ENCODE measurements at places on chromosomes 11 and 22.

- peak; percentile 96 for DNase-seq
Measured at GRCh38 chr11:3841426-3842350, 929 bp upstream of the RHOG start.

- no peak for DNase-seq
Measured at GRCh38 chr22:20465759-20466077, 28.1 kb upstream of the SCARF2 start.

GRCh38 chr22:28344918-28345703 lies 334.5 kb downstream of the TTC28 start:
- DNase-seq, result no peak

- no peak for DNase-seq
Measured at GRCh38 chr22:46237453-46238124, 12.5 kb downstream of the CDPF1 start.

DNA sequence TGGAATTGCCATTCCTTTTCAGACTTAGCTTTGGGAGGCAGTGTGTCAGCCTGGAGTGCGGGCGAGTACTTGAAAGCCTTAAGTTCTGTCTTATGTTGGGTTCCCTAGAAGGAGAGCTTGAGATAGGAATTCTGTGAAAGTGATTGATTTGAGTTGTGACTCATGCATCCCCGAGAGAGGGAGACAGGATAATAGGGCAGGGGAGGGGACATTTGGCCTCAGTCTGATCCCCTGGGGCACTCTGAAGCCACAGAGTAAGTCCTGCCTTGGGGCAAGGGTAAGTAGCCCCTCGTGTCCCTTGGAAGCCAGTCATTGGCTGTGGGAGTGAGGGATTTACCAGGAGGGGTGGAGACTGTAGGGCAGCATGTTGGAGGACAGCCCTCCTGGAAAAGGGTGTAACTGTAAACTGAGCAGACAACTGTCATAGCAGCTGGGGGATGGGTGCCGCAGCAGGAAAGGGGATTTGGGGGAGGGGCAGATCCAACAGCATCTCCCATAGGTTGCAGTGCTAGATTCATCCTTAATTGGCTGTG lies 44.0 kb downstream of the KIAA1671 start:
- no peak for DNase-seq

DNA sequence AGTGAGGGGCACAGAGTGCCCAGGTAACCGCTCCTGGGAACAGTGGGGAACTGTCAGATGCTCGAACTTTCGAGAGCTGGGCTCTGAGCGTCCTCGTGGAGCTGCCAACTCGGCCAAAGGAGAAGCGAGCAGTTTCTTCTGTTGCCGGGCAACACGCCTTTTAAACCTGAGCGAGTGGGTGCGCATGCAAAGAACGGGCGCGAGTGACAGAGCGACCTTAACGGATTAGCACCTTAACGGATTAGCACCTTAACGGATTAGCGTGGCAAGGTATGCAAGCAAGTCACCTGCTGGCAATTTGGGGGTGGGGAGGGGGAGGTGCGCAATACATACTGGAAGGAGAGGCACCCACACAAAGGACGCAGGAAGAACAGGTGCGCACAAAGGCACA lies 61.8 kb upstream of the PRODH start:
- no peak for DNase-seq
